ENCODE measurements at places on chromosomes 5 and 9. TPM values are rescaled to one million over a fixed set of nuclear protein-coding genes. Genes with fewer than 3 reads are reported as not detected.

Gene CYLC2
- not detected for total RNA-seq

GRCh38 chr9:36485647-36486328, 85.7 kb upstream of the RNF38 start:
- H3K36me3 ChIP-seq = no peaks in the 10 kb centered on the region
- no peaks in the 10 kb centered on the region for H3K27me3 ChIP-seq
- peak overlapping the region; percentile 80 for H3K4me3 ChIP-seq
- peak overlapping the region; percentile 79 for H3K27ac ChIP-seq

DNA sequence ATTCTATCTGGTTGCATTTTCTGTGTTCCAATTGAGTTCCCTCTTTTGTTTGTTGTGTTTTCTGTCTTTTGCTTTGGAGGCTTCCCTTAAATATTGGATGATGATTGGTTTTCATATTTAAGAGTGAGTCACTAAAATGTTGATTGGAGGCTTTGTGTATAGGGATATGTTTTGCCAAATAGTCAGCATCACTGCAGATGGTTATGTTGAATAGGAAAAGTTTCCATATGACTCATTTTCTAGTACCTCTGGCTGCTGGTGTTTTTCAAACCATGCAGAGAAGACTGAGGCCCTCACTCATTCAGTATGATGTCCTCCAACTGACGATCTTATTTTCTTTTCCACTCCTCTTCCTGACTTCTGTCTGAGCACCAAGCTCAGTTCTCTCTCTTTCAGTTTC, 1290.0 kb downstream of the EFNA5 start:
- H3K27ac ChIP-seq = no peak overlapping the region
- no peak for DNase-seq
- no peak overlapping the region for H3K4me3 ChIP-seq
- no peaks in the 10 kb centered on the region for H3K27me3 ChIP-seq
- H3K36me3 ChIP-seq = no peaks in the 10 kb centered on the region

GRCh38 chr9:20604562-20604961, 17.7 kb downstream of the MLLT3 start:
- peak overlapping the region; percentile 29 for H3K27ac ChIP-seq
- no peaks in the 10 kb centered on the region for H3K27me3 ChIP-seq
- H3K36me3 ChIP-seq = no peaks in the 10 kb centered on the region

Gene SAPCD2
- total RNA-seq = 0.78 TPM

Data from thyroid gland (tissue), 4 donors.